ENCODE measurements at places on chromosomes 1 and 21. TPM values are rescaled to one million over a fixed set of nuclear protein-coding genes. Genes with fewer than 3 reads are reported as not detected.

The TFF2 gene
- total RNA-seq = not detected

GRCh38 chr1:228977307-228977706, 242.0 kb downstream of the RHOU start:
- DNase-seq = no peak

DNA sequence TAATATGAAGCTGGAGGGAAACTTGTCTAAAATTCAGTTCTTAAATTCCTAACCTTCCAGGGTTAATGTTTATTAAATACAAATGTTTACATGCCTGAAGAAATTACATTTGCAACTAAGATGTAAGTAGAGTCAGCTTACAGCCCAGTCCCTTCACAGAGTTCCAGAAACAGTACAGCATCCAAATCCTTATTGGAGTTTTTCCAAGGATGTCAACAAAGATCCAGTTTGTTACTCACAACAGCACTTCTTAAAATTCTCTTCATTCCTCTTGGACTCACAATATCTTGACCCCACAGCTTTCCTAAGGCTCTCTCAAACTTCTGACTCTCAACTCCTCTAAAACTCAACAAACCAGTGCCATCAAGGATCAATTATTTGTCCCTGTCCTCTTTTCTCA, 50.1 kb upstream of the RWDD3 start:
- no peak for DNase-seq

The TMCC2 gene
- 7.0 TPM for total RNA-seq

DNA sequence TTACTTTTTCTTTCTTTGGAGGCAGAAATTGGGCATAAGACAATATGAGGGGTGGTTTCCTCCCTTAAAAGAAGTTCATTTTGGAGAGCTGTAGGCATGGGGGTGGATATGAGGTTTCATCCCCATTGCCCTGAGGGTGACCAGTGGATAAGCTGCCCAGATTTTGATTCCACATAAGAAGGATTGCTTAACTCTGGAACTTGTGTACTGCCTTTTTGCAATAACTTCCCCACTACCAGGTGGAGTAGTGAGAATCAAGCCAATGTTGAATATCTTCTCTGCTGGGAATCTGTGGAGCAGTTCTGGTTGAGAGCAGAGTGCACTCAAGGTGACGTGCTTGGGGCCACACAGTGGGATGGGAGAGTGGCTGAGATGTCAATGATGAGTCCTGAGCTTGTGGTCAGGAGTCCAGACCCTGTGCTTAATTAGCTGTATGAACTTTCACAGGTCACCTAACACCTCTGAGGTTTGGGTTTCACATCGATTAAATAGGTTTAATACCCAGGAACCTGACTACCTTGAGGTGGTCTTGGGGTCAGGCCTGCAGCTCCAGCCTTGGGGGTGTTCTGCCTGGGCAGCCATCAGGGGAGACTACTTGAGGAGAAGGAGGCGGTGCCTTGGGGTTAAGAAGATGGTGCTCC, 152.9 kb downstream of the FCRL5 start:
- DNase-seq = no peak

All from fibroblast of the aortic adventitia (primary cell).